ENCODE measurements at places on chromosomes 2 and 18.

GRCh38 chr18:55256226-55256928, 297.1 kb upstream of the CCDC68 start:
- no peak for DNase-seq

- peak; percentile 47 for DNase-seq
Measured at GRCh38 chr2:8682719-8683667, 1.1 kb downstream of the ID2 start.

GRCh38 chr18:79068341-79068936, 755 bp upstream of the ATP9B start:
- no peak for DNase-seq

GRCh38 chr2:192215096-192215877, 20.6 kb upstream of the TMEFF2 start:
- no peak for DNase-seq

DNA sequence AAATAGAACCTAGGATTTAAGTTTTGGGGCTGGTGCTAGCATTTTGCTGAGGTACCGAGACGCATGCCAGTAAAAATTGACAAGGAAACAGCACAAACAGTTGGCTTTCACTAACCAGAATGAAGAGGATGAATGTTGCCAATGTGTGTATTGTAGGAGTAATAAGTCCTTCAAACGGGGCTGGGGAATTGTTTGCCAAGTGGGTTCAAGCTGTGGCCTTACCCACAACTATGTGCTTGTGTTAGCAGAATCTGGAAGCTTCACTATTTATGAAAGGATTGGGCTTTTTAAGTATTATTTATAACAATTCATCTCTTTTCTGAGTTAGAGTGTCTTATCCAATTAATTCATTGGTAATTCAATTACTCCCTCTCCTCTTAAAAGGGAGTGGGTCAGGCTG, 15.0 kb upstream of the KIF5C start:
- no peak for DNase-seq

- peak; percentile 94 for DNase-seq
Measured at GRCh38 chr2:111946294-111947114, 48.1 kb downstream of the MERTK start.

DNA sequence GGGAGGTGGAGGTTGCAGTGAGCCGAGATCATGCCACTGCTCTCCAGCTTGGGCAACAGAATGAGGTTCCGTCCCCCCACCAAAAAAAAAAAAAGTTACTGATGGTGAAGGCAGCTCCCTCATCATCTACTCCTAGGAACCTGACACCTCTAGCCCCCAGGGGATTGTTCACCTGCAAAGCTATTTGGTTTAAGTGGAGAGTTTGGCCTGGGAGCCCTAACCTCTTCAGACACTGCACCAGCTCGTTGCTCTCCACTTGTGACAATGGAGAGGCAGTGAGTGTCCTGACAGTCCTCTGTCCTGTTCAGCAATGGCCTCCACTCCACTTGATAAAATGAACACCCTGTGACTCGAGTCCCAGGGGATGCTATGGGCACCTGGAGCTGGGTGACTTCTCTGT, 43.5 kb downstream of the ATP6V1C2 start:
- DNase-seq, result no peak

DNA sequence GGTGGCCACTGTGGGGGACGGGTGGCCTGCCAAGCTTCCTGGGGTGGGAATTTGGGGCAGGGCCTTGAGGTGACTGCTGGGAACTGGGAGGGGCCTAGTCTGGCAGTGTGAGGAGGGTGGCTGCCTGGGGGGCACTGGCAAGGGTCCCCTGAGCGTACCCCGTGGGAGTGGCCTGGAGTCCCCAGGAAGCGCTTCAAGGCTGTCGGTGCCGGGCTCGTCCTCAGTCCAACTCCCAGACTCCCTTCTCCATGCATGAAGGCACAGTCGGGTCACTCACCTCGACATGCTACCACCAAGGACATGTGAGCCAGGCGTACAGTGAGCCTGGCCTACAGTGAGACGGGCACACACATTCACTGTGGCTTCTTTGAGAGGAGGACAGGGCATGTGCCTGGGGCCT, 105.3 kb downstream of the SMIM21 start:
- DNase-seq, result no peak

DNA sequence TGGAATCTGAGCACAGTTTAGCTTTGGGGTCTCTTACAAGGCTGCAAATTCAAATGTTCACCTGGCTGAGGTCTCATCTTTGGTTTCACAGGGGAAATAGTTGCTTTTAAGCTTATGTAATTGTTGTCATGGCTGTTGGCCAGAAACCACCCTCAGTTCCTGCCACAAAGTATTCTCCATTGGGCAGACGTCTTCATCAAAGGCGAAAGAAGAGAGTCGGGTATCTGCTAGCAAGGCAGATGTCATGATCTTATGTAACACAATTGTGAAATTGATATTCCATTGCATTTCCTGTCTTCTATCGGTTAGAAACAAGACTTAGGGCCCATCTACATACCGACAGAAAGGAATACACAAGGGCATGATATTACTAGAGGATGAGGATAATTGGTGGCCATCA, 816.2 kb downstream of the MBD2 start:
- DNase-seq, result no peak

DNA sequence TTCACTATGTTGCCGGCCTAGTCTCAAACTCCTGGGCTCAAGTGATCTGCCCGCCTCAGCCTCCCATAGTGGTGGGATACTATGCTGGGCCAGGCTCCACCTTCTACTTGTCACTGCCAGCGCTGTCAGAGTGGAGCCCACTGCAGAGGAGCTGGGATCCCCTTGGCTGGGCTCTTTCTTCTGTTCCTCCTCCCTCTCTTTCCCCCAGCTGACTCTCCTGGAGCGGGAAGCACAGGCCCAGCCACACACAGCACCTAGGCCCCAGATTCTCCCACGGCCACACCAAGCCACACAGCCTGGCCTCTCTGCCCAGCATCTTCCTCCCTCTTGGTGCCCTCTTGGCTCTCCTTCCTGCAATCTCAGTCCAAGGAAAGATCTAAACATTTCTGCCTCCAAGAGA, 3.7 kb upstream of the GAREM2 start:
- DNase-seq, result no peak

DNA sequence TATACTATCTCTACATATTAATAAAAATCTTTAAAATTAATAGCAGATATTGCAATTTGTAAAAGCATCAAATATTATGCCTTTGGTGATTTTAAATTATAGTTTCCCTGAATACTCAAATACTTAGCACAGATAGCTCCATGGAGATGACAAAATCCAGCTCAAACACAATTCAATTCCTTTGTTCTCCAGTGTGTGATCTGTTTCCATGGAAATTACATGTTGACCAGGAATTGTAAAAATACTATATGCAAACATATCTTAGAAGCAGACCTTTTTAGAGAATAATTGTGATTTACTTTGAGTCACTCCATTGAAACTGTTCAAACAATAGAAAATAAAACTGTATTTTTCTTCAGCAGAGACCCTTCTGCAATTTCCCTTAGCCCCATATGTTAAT, 68.3 kb downstream of the FAM161A start:
- DNase-seq, result no peak

DNA sequence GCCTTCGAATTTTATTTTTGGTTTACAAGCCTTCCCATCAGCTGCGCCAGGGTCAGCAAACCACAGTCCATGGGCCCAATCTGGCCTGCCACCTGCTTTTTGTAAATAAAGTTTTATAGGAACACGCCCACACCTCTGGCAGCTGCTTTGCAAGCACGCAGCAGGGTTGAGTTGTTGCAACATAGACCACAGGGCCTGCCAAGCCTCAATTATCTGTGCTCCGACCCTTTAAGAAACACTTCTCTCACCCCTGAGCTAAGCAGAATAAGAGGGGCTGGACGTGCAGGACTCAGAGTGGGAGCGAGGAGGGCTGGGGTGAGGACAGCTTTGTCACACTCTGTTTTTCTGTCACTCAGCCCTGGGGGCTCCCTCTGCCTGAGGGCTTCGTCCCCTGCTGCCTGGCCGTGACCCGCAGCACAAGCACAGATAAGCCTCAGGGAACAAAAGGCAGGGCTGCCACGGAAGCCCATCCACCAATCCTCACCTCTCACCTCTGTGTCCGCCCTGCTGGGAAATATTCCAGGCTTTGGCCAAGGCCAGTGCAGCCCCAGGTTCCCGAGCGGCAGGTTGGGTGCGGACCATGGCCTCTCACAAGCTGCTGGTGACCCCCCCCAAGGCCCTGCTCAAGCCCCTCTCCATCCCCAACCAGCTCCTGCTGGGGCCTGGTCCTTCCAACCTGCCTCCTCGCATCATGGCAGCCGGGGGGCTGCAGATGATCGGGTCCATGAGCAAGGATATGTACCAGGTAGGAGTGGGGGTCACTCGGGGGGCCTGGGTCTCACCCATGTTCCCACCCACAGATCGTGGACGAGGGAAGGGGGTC, at the start of gene AGXT:
TSS of gene AGXT (plus strand) at position 539 of the 823 bp plus-strand sequence. CDS start at position 581, 42 bp downstream.
- no peak for DNase-seq

- no peak for DNase-seq
Measured at GRCh38 chr2:57878866-57879210, 167.8 kb upstream of the VRK2 start.
